ENCODE measurements at places on chromosomes 2 and 18.

GRCh38 chr2:119119076-119119785 is 39.3 kb downstream of the C1QL2 start:
- no peak for DNase-seq

DNA sequence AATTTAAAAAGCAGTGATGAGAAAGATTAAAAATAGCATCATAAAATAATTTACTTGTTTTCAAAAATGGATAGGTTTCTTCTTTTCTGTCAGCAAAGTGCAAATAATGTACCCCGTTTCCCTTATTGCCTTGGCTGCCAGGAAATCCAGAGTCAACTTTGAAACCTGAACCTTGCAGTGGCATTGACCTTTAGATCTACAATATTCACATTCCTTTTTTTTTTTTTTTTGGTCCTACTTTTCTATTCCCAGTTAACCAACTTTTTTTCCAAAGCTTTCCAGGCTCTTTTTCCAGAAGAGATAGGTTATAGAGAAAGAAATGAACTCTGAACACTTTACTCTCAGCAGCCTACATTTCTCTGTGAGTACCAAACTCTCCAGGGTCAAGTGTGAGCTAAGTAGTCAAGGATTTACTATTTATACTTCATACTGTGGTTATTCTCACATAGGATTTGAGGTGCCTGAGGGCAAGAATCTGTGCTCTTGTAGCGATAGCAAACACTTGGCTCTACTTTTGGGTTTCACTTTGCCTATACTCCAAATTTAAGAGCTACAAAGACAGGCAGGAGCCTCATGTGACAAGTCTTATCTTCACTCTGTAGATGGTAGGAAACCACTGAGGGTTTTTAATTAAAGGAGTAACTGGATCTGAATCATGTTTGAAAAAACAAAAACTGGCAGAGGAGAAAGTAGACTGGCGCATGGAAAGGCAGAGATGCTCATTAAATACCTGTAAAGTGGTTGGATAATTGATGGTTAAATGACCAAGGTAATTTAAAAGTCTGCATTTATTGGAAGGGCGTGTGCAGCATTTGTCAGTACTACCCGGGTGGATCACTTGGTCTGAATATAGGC is 63.2 kb upstream of the TMEM17 start:
- DNase-seq: no peak

DNA sequence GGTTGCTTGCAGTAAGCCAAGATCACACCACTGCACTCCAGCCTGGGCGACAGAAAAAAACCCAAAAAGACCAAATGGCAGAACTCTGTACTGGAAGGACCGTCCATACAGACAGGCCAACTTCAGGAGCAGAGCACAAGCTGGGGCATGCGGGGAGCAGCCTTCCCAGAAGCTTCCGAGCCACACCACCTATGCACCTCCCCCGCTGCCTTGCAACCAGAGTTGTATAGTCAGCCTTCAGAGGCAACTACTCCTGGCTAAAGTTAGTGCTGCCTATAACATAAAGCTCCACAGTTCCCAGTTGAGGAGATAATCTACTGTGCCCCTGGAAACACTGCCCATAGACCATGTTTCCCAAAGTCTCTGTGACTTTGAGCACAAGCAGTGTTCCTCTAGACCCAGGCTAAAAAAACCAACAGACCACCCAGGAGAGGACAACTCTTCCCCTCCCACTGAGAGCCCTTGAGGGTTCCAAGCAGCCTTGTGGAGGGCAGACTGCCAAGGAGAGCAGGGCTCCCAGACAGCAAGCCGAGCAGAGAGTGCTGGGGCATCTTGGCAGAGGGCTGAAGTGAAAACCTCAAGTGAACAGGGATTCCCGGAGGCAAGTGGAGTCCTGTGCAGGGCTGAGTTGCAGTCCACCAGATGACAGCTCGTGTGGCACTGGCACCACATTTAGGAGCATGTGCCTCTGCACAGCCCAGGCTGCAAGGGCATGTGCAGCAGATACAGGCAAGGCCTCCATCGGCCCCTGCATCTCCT is 6.8 kb downstream of the SFT2D3 start:
- no peak for DNase-seq

GRCh38 chr2:182792441-182792840 is 74.0 kb downstream of the FRZB start:
- no peak for DNase-seq

- DNase-seq: no peak
These were observed 114.9 kb upstream of the AGAP1 start for GRCh38 chr2:235378944-235379343.

DNA sequence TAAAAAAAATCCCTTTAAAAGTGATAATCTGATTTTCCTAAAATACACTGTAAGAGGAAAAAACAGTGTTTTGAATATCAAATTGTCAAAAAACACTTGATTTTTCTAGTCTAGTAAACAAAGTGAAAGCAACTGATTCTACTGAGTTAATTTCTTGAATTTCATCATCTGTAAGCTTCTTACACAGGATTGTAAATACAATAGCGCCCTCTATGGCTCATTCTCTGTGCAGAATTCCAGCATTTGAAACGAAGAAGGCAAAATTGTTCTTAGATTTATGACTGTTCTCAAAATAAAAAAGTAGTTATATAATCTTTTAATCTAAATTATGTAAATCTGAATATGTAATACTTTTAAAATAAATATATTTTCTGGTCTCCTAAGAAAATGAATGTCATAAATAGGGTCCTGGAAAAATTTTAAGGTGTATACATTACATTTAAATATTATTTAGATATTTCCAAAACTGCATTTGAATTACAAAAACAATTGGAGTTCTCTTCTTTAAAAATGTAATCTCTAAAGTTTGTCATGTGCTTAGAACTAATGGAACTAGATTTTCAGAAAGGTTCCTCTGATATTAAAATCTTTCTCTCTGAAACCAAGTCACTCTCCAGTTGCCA is 176.9 kb upstream of the MC4R start:
- no peak for DNase-seq

GRCh38 chr18:43393174-43393573 is 115.9 kb upstream of the SYT4 start:
- DNase-seq: peak; percentile 80

GRCh38 chr2:61878761-61879160 is 9.7 kb downstream of the CCT4 start:
- no peak for DNase-seq

DNA sequence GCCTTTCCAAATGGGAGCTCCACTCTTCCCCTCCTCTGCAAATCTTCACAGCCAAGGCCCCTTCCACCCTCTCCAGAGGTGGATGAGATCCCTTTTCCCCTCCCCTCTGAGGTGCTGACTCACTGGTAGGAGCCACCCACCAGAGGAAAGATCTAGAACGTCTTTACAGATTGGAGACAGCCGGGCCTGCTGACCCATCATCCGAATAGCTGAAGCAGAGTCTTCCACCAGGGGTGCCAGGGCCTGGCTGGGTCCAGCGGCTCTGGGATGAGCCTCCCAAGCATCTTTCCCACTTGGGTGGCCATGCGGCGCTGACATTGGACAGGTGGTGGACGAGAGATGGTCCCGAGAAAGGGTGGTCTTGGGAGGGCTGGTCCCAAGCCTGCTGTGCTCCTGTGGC is 9.0 kb downstream of the ERFE start:
- no peak for DNase-seq

DNA sequence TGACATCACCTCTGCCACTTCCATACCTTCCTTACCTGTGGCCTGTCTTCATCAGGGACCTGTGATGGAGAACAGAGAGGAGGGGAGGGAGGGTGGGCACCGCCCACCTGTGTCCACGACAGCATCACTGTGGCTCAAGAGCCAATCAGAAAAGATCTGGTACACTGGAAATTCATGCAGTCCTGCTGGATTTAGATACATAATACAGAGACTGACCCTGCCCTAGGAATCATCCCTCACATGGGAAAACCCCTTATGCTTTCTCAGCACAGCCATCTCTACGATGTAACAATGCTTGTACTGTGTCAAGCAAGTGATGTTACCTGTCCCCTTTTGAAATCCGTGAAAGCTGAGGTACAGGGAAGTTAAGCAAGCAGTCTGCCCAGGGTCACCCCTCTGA is 145.6 kb upstream of the EPAS1 start:
- no peak for DNase-seq

- DNase-seq: no peak
These were observed 271.3 kb downstream of the LRATD1 start for GRCh38 chr2:14903709-14904374.

DNA sequence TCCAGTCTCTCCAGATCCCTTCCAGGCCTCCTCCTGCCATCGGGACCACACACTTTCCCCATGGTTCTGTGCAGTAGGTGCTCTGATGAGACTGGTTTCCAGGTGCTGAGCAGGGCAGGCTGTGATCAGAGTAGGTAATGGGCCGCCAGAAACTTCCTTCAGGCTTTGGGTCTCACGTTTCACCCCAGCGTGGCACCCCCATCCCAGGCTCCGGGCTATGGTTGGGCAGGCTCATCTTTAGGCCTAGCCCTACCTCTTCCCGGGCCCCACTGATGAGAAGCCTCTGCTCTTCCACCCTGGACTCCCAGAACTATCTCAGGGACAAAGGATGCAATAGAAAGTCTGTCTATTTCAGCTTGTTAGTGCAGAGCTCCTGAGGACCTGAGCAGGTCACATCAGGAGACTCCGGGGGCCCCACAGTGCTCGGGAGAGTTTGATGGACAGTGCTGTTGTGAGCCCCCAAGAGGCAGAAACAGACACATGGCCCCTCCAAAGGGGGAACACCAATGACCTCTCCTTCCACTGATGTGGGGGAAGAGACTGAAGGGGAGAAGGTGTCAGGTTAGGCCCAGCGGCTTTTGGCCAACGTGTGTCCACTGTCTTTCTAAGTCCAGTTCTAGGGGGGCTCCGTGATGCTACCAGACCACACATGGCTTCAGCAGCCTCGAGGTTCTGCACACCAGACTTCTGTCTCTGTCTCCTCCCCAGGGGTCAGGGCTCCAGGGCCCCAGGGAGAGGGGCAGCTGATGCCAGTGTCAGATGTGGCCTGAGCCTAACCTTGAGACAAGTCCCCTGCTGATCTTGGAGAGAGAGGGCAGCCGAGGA is 5.8 kb upstream of the PROM2 start:
- DNase-seq: no peak

DNA sequence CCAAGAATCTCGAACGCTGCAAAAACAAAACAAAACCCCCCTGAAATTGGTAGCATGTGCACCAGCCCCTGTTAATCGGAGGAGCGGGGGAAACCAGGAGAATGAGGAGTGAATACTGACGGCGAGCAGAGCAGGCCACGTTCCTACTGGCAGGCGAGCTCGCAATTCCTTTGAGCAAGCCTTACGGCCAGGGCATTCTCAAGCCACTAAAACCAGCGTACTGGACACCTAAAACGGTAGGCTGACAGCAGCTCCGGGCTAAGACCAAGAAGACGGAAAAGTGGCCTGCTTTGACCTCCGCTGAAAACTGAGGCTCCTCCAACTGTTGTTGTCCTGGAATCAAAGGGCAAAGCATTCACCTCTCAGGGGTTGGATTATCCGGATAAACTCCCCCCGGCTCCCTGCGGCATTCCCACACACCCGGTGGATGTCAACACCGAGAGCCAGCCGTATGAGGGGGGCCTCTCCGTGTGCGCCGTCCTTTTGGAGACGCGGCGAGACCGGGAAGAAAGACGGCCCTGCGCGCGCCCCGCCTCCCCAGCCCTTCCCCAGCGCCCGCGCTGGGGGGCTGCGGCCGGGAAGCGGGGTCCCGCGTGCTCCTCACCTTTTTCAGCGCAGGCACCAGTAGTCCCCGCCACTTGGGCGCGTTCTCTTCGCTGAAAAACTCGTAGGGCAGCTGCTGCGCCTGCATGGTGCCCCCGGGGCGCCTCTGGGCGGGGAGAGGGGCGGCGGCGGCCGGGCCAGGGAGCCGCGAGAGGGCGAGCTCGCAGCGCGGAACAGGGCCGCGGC is 925 bp downstream of the SOS1 start:
- no peak for DNase-seq

GRCh38 chr2:128472789-128473174 is 154.1 kb upstream of the HS6ST1 start:
- DNase-seq: no peak

GRCh38 chr2:225493420-225494099 is 94.0 kb downstream of the NYAP2 start:
- no peak for DNase-seq

GRCh38 chr2:99485824-99486223 is 4.0 kb downstream of the REV1 start:
- no peak for DNase-seq

- DNase-seq: no peak
These were observed 79.1 kb upstream of the CYP1B1 start for GRCh38 chr2:38155015-38155414.

DNA sequence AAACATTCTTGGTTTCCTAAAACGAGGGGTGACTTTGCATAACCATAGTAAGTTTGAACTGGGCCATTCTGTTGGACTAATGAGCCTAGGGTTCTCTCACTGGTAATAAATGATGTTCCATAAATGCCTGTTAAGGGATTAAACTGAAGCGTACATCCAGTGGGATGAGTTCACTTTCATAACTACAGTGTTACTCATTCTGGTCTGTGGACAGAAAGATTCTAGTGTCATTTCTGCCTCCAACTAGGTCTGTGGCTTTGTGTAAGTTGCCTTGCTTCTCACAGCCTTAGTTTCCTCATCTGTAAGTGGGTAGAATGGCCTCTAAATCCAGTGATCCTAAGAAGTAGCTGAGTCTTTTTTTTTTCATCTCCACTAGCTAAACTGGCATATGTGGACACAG is 1860.6 kb upstream of the PIK3C3 start:
- no peak for DNase-seq

DNA sequence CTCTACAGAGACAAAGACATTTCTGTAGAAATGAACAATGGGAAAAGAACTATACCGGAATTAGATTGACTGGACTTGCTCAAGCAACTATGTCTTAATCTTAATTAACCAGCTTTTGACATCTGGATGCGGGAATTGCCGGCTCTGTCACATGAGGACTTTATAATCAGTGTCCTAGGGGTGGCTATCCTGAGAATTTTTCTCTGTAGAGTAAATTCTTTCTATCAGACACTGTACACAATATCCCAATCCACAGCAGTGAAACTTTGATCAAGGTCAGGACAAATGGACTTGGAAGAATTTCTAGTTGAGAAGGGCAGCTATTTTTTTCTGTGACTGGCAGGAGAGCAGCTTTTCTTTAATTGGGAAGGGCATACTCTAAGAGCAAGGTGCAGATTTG is 322.1 kb downstream of the HRH4 start:
- no peak for DNase-seq

GRCh38 chr2:30243231-30243630 is 11.9 kb downstream of the LBH start:
- DNase-seq: no peak

- no peak for DNase-seq
These were observed 256.4 kb upstream of the TCF4 start for GRCh38 chr18:55844382-55844781.

- no peak for DNase-seq
These were observed 114.3 kb downstream of the C1D start for GRCh38 chr2:67948506-67948905.

GRCh38 chr2:105112345-105112744 is 74.5 kb downstream of the MRPS9 start:
- no peak for DNase-seq

Data from cerebellar nuclear complex (tissue), 1 donor.